ENCODE measurements at places on chromosomes 16 and 17.
A peak's percentile ranks its signal among the peaks of the same experiment; 100 is the strongest.

- DNase-seq: peak; percentile 1
These were observed 5.8 kb downstream of the ITGAM start for GRCh38 chr16:31265329-31266245.

- peak; percentile 69 for DNase-seq
These were observed 22.6 kb downstream of the GJD3 start for GRCh38 chr17:40341808-40342503.

DNA sequence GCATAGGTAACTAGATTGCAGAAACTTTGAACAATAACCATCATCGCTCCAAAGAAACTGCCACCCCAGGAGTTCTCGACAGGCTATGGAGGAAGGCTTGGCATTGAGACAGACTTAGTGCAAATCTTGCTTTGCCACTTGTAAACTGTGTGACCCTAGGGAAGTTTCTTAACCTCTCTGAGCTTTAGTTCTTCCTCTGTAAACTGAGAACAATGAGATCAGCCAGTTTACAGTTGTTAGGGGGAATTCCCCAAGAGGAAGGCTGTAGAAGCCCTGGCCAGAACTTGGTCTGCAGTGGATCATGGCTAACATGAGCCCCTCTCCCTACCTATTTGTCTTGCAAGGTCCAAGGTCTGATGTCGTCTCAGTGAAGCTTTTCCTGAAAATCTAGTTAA, 78.9 kb downstream of the NT5M start:
- DNase-seq: no peak

GRCh38 chr17:50212121-50212843, 10.9 kb upstream of the COL1A1 start:
- peak; percentile 83 for DNase-seq

- no peak for DNase-seq
These were observed 56.3 kb downstream of the PITPNC1 start for GRCh38 chr17:67433248-67433924.

DNA sequence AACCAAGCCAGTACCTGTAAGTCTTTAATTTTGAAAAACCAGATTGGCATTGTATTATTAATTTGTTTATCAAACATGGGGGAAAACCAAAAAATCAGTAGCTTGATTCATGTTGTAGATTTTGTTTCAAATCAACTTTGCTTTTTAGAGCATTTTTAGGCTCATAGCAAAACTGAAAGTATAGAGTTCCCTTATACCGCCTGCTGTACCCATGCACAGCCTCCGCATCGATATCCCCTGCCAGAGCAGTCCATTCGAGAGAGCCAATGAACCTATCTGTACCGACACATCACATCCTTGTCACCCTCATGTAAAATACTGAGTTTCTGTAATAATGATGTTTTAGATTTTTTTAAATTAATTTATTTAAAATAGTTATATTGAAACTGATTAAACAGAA, 16.2 kb upstream of the MRC2 start:
- DNase-seq: no peak

GRCh38 chr17:51499897-51500296, 239.6 kb downstream of the UTP18 start:
- no peak for DNase-seq

- DNase-seq: no peak
These were observed 7.3 kb downstream of the TMEM208 start for GRCh38 chr16:67234180-67234597.

All from fibroblast of skin of right biceps (primary cell).